ENCODE measurements at places on chromosomes 13 and 19.

DNA sequence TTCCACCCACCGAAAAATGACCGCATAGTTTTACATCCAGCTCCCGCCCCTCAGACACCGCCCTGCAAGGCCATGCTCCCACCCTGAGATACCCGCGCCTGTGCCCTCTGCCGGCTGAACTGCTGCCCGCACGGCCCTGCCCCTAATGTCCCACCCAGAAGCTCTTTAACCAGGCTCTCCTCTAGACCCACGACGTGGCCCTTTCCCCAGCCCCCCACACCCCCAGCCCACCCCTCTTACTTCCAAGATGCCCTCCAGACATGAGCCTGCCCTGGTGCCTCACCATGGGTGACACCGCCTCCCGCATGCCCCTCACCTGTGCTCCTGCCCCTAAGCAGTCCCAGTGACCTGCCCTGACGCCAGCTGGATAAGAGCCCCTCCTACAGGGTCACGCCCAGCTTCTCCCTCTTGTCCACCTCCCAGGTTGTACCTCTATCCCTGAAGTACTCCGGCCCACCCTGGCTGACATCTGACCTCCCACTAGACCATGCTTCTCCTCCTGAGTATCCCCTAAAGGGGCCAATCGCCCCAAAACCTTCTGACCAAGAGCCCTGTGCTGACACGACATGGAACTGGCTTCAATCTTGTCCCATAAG, 51.2 kb downstream of the COLGALT1 start:
- no peak for DNase-seq

DNA sequence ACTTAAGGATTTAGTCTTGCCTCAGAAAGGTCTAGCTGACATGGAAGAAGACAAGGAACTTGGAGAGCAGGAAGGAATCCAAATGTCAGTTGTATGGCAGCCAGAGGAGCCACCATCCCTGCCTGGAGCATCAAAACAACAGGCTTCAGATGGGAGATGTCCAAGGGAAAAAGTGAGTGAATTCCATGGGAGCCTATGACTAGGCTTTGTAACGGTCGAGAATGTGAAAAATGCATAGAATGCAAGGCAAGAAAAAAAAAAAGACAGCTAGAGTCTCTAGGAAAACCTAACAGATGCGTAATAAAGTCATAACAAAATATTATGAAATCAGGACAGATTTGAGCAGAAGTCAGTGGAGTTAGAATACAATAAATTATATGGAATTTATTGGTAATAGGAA, 183.7 kb upstream of the LSM14A start:
- no peak for DNase-seq

GRCh38 chr13:36157480-36157879, 26.3 kb upstream of the DCLK1 start:
- DNase-seq, result no peak

- no peak for DNase-seq
Observed at GRCh38 chr13:61162636-61163035, 253.0 kb downstream of the PCDH20 start.

GRCh38 chr19:38846097-38846496, 3.7 kb downstream of the HNRNPL start:
- DNase-seq, result no peak

- DNase-seq, result no peak
Observed at GRCh38 chr13:34637138-34637537, 304.9 kb upstream of the NBEA start.

- no peak for DNase-seq
Observed at GRCh38 chr13:105232439-105232838, 1303.0 kb downstream of the EFNB2 start.

DNA sequence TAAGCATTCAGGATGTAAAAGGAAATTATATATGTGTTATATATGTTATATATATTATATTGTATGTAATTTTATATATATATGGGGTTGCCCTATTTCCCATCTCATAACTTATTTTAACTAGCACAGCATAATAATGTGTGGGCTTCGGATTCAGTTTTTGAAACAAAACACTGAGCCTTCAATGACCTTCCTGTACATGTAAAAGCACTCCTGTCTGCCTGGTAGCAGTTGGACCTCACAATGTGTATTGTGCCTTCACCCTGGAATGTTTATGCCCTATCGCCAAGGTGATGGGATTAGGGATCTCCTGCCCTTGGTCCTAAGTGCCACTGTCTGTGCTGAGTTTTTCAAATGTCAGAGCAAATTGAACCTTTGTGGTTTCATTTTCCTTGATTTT, 968.8 kb downstream of the TUBA3C start:
- DNase-seq, result no peak

GRCh38 chr19:13530720-13531119, 24.4 kb upstream of the CACNA1A start:
- DNase-seq, result no peak

- no peak for DNase-seq
Observed at GRCh38 chr19:46283771-46284170, 13.1 kb upstream of the HIF3A start.

DNA sequence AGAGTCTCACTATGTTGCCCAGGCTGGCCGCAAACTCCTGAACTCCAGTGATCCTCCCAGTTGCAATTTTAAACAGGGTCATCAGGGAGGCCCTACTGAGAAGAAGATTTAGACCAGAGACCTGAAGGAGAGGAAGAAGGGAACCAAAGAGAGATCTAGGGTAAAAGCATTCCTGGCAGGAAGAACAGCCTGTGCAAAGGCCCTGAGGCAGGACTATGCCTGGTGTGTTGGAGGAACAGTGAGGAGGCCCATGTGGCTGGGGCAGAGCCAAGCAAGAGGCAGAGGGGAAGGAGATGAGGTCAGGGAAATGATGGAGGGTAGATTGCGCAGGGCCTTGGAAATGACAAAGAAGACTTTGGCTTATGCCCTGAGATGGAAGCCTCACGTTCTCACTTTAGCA, 34.5 kb downstream of the TINCR start:
- DNase-seq, result no peak

DNA sequence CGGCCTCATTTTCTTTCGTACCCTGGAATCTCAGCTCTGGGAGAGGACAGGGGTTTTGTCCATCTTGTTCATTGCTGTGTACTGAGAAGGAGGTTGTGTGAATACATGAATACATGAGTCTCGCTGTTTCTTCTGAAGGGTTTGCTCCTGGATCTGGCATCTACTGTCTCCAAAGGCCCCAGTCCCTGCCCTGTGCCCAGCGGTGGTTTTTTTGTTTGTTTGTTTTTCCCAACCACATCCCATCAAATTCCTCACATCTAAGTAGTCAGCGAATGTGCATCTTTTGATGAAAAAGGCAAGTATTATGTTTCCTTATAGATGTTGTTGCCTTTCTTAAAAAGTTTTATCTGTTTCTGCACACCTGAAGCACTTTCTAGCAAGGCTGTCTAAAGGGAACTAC, 12.5 kb downstream of the DCAF15 start:
- DNase-seq, result no peak

- DNase-seq, result no peak
Observed at GRCh38 chr13:97233499-97233898, 11.4 kb downstream of the MBNL2 start.

DNA sequence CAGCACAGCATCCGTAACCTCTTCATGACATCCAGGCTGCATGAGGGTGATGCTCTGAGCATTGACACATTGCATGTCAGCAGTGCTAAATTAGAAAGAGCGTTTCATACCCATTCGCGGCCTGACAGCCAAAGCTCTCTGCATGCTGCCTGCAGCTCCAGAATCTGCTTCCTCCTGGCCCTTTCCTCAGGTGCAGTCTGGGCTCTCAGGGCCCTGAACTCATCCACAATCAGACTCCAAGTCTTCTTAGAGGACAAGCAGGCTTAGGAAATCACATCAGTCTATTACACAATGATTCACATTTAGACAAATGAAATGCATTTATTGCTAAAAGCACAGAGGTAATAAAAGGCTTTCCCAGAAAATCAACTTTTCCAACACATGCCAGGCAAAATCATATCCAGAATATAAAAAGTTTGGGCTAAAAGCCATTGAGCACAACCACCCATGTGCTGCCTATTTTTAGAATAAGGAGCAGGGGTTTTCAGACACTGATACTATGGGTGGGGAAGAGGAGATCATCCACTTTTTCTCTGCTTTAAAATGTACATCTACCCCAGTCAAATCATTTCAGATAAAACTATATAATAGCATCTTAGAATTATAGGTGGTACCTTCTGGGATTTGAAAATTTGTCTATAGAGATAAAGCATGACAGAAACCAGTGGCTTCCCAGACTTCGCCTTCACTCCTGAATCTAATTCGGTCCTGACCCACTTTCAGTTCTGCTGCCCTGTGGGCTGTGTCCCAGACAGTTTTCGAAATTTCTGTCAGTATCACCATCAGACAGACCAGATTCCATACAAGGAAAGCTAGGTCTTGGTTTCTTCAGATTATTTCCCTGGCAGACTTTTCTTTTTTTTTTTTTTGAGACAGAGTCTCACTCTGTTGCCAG, 109.3 kb downstream of the COL4A2 start:
- no peak for DNase-seq

DNA sequence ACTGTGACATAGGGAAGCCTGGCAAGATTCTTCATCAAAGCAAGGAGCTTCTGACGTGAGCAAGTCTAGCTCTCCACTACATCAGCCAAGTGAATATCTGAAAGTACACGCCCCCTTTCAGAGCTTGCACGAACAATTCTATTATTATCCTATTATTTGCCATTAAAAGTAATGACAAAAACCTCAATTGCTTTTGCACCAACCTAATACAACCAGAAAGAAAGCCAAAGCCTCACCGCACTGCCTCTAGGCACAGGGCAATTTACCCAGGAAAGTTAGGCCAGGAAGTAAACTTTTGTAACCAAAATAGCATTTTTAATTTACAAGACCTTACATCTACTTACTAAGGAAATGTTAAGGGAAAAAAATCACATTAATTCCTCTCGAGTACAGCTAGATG, 41.2 kb downstream of the LATS2 start:
- DNase-seq, result no peak

GRCh38 chr13:66341635-66342377, 888.3 kb downstream of the PCDH9 start:
- no peak for DNase-seq

- DNase-seq, result no peak
Observed at GRCh38 chr19:11674067-11674492, 64.7 kb downstream of the ZNF823 start.

- DNase-seq, result no peak
Observed at GRCh38 chr19:5507065-5507909, 52.1 kb downstream of the ZNRF4 start.
